ENCODE measurements at places on chromosomes 1 and 21.

DNA sequence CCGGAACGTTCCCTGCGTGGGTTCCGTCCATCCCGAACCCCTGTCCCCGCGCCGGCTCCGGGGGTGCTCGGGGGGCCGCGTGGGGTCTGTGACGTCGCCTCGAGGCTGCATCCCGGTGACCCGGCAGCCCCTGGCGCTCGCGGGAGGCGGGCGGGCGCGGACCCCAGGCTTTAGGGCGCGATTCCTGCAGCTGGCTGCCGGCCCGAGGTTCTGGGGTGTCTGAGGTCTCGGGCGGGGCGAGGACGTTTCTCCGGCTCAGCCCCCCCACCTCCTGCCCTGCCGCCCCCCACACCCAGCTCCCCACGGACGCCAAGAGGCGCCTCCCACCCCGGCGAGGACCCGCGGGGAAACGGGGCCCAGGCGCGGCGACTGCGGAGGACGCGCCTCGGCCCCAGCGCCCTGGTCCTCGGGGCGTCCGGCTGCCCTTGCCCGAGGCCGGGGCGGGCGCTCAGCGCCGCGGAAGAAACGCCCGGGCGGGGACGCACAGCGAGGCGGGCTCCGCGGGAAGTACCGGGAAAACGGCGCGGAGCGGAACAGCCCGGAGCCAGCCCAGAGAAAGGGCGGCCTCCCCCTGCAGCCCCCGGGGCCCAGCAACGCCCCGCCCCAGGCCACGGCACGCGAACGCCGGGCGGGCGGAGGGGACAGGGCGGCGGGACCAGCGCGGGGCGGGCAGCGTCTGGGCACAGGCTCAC is 1.3 kb upstream of the PCBP3 start:
- no peak for DNase-seq

DNA sequence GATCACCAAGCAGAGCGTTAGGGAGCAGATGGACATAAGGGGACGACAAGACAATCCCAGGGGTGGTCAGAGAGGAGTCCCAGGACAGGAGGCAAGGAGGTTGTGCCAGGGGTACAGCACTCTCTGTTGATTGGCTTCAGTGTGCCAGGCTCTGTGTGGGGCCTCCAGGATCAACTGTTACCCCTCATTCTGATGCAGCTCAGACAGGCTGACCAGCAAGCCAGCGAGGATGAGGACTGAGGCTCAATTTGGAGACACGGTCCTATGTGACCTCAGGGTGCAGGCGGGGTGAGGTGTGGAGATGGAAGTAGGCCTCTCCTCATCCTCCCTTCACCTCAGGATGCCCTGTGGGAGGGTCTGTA is 4.0 kb downstream of the HYI start:
- no peak for DNase-seq

DNA sequence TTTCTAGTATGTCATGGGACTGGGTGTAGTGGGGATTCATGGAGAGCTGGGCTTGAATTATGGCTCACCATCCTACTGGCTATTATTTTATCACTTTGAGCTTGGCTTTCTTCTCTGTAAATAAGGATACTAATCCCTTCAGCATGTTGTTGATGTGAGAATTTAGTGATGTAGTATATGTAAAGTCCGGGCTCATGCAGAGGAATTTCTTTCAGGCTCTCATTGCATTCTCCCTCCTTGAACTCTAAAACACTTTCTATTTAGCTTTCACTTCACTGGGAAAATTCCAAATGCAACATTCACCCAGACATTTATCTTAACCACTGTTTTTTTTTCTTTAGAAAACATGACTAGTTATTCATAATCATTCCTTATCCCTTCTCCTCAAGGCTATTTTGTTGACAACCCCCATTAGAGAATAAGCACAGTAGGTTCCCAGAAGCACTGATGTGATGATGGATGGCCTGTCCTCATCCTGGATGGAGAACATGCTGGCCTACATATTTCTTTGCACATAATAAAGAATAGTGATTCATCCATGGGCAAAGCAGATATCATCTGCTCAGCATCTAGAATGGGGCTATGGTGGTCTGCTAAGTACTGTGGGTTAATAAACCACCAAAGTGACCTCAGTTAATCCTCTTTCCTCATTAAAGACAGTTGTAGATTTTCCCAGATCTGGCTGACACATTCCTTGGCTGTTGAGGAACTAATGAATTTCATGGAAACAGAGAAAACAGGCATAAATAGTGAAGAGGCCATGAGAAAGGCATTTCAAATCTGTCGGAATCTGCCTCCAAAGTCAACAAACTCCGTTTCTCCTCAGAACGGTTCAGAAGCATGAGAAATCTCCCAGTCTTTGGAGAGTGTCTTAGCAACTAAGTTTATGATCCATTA is 68.0 kb upstream of the CYP2J2 start:
- DNase-seq = no peak

DNA sequence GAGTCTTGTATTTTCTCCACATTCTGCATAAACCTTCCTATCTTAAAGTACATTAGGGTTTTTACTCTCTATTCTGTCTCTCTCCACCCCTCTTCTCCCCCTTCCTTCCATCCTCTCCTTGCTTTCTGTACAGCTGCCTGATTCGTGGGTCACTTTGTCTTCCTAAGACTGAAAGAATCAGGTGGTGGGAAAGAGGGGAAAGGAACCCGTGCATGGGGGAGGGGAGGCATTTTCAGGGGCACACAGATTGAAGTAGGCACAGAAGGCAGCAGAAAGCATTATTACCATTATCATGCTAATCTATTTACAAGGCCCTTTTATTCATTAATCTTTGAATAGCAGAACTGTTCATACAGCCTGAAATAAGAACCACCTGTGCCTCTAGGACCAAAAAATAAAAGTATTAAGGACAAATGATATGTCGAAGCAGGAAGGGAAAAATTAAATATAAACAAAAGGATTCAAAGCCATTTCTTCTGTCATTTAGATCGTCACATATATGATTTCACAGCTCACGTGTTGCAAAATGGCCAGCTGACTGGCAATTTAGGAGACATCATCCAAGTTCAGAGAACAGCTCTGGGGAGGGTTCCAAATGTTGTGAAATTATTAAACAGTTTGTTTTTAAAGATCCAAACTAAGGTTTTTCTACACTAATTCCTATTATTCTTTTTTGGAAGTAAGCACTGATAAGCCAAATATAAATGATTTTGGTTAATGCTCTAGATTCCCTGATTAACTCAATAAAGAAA is 154.6 kb downstream of the PBX1 start:
- no peak for DNase-seq

- no peak for DNase-seq
Measured at GRCh38 chr1:23960291-23961020, 828 bp downstream of the PNRC2 start.

Measured in activated T-helper 1 cell treated with anti-CD3 and anti-CD28 coated beads, Interleukin-2, amount 50 U/mL, for 16 hours (primary cell).